ENCODE measurements at places on chromosomes 7 and 10.

- no peak for DNase-seq
Measured at GRCh38 chr7:74575083-74575784, 82.3 kb upstream of the GTF2I start.

DNA sequence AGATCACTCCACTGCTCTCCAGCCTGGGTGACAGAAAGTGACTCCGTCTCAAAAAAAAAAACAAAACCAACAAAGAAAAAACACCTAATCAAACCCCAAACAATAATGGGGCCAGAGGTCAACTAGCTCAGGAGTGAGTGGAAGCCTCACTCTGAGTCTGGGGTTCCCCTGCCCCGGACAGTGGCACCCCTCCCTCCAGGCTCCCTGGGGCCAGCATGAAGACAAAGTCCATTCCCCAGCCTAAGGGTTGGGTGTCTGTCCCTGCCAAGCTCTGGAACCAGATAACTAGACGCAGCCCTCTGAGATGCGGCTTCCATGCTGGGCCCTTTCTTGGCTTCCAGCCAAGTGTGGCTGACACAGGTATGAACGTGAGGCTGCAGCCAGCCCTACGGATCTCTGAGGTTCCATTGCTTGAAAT is 1.7 kb upstream of the FUOM start:
- DNase-seq, result no peak

DNA sequence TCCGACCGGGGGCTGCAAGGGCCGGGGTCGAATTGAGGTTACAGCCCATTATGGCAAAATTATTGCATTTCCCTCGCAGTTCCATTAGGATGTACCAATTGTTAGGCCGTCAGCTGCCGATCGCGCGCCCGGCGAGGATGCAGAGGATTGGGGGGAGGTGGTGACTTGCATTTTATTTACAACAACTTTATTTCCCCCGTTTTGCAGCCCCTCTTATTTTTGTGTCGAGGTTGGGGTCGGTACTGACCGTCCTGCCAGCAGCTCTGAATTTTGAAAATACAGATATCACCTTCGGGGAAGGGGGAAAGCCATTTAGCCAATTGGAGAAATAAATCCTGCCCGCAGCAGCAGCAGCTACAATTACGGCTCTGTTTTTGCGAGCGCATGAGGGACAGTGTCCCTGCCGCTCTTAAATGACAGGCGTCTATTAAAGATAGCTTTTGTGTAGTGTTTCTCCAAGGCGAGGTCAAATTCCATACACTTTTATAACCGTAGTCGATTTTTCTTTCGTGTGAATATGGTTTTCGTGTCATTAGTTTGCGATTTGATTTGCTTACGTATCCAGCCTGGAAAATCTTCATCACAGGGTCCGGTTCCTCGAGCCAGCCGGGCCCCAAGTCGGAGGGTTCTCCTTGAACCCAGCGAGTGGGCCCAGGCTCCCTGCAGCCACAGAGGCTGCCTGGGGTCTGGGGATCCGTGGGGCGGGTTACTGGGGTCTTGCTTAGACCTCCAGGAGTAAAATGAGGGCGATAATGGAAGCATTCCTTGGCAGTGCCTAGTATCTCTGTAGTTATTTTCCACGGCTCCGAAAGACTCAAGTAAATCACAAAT is 684 bp upstream of the HOXA5 start:
- DNase-seq, result no peak

GRCh38 chr10:30555465-30555864 is 74.1 kb downstream of the LYZL2 start:
- no peak for DNase-seq

DNA sequence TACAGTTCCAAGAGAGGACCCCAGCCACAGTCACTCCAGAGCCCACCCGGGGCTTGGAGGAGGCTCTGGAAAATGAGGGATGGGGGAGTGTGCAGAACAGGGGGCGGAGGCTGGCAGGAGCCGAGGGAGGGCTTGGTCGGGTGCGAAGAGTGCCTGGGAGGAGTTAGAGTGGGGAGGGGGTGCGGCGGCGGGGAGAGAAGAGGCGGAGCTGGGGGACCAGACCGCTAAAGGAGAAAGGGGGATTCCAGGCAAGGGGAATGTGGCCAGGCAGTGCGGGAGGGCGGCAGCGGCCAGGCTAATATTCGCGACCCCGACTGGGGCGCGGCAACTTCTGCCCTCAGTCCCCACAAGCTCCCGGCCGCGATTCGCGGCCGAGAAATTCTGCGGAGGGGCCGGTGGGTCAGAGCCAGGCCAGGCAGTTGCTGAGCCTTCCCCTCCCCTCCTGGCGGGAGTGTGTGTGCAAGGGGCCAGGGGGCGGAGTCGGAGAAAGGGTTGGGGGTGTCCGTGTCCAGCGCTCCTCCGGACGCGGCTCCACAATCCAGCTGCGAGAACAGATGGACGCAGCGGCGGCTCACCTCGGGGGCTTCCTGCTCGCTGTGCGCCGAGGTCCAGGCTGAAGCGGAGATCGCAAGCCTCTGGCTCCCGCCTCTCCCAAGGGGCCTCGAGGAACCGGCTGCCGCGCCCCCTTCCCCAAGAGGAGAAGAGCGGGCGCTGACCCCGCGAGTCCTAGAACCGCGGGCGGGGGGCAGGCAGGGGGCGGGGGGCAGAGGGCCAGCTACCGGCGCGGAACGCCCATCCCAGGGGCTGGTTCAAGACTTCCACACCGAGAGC is 612 bp upstream of the SLC18A3 start:
- DNase-seq, result no peak

- no peak for DNase-seq
Measured at GRCh38 chr7:16091701-16092310, 329.5 kb downstream of the CRPPA start.

- DNase-seq, result no peak
Measured at GRCh38 chr10:123721441-123722049, 55.4 kb downstream of the GPR26 start.

DNA sequence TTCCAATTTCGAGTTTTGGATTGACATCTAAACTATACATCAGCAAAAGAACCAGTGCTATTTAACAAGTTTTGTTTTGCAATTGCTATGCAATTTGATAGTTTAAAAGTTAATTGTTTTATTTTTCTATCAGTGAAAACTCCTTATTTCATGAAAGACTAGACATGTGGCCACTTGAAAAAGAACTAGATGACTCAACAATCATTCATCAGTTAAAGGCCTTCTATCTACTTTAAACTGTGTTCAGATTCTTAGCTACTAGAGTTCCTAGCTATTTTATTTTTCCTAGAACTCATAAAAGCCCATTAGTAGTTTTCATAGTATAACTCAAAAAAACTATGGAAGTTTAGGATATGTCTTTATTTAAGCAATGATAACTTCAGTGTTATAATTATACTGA is 104.6 kb upstream of the LSM8 start:
- DNase-seq, result no peak

DNA sequence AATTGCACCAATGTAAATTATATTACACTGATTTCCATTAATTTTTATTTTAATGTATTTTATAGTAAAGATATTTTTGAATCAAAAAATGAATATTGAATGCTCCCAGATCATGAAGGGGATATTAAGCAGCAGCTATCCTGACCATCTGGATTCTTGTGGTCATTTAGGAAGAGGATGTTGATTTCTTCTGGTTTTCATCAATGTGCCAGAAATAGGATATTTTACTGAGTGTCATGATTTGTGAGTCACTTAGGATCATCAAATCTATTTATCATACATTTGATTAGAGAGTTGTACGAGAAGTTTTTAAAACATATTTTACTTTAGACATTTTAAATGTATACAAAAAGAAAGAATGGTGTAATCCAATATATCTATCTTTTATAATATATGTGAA is 366.3 kb upstream of the CHRM2 start:
- DNase-seq, result no peak

DNA sequence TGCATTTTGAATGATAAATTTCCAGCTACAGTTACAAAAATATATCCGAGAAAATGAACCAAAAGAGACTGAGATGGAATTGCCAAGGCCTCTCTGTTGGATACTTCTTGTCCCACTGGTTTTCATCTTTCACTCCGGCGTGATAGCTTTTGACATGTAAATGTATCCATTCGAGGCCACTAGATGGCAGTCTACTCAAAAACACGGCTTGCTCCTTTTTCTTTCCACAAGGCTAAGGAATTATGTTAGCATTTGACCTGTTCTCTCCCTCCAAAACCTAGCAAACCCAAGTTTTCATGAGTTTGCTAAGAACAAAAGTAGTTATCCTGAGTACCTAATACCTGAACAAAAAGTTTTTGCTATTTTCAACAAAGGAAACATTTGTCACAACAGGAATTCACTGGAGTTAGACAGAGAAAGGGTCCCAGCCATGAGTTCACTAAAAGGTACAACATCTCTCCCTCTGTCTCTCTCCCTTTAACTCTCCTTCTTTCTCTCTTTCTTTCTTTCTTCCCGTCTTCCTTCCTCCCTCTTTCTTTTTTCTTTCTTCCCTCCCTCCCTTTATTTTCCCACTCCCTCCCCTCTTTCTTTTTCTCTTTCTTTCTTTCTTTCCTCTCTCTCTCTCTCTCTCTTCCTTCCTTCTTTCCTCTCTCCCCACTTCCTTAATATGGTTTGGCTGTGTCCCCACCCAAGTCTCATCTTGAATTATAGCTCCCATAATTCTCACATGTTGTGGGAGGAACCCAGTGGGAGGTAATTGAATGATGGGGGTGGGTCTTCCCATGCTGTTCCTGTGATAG is 207.9 kb upstream of the MYO3A start:
- DNase-seq, result peak; percentile 11

- no peak for DNase-seq
Measured at GRCh38 chr7:17743316-17743715, 197.0 kb downstream of the SNX13 start.

DNA sequence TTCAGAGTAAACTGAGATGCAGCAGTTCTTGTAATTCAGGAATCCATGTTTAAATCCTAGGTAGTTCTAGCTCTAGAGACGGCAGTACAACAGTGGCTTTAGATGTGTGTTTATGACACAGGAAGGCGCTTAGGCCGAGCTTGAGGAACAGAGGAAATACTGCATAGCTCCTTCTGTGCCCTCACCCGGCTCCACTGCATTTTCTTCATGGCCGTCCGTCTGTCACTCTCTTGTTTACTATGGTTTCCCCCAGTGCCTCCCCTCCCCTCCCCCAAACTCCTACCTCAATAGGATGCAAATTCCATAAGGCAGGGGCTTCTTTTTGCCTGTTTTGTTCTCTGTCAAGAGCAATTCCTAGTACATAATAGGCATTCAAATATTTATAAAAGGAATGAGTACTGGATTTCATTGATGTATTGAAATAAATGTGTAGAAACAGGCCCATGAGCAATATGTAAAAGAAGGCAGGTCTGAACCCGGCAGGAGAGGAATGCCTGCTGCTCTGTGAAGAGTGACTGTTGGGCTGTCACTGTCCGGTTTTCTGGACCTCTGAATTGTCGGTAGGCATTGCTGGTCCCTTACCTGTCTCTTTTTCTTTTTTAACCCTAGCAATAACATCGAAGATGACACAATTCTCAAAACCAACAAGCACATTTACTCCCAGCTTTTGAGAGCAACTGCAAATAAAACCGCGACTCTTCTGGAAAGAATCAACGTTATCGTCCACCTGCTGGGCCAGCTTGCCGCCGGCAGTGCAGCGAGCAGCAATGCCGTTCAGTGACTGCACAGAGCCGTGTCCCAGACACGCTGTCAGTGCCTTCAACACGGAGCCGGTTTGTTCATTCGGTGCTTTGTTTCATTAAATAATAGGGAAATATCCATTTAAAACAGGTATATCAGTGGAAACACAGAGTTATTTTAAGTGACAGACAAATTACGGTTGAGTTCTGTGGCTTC is 12.7 kb downstream of the MMP21 start:
- DNase-seq, result no peak

DNA sequence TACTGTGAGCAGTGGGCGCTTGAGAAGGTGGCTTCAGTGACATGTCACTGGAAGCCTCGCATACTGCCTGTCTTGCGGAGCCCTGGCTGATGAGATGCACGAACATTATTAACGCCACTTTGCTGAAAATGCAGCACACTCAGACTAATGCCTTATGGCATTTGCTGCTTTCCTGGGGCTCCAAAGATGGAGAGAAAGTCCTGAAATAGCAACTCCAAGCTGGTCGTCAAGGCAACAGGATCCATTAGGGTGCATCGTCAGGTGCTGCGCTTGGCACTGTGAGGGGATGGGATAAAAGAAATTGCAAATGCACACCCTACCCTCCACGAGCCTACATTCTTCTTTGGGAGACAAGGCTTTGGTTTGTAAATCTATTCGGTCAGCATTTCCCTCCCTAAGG is 592.5 kb downstream of the TYW1 start:
- DNase-seq, result no peak

- no peak for DNase-seq
Measured at GRCh38 chr7:108234281-108234680, 104.1 kb upstream of the LAMB4 start.

- no peak for DNase-seq
Measured at GRCh38 chr7:105354383-105354782, 34.3 kb downstream of the SRPK2 start.
